ENCODE measurements at places on chromosomes 7 and 10.

DNA sequence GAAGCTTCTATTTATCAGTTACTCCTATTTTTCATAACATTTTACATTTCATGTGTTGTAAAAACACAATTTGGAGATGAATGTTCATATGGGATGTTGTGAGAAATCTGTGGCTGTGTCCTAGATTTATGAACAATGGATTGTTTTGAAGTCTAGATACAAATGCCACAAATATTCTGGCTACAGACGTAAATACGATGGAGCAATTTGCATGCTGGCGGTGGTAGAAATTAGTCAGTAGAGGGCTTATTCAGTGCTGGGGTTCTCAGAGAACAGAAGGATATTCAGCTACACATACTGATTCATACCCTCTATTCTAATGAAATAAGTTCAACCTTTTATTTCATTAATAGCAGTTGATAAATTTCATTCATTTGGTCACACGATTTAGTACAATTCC lies 48.8 kb downstream of the PLPP4 start:
- DNase-seq: no peak

- DNase-seq: peak; percentile 36
Observed at GRCh38 chr7:151756076-151756731, 120.7 kb downstream of the PRKAG2 start.

GRCh38 chr7:78223598-78223997 lies 425.0 kb downstream of the PHTF2 start:
- DNase-seq: no peak

DNA sequence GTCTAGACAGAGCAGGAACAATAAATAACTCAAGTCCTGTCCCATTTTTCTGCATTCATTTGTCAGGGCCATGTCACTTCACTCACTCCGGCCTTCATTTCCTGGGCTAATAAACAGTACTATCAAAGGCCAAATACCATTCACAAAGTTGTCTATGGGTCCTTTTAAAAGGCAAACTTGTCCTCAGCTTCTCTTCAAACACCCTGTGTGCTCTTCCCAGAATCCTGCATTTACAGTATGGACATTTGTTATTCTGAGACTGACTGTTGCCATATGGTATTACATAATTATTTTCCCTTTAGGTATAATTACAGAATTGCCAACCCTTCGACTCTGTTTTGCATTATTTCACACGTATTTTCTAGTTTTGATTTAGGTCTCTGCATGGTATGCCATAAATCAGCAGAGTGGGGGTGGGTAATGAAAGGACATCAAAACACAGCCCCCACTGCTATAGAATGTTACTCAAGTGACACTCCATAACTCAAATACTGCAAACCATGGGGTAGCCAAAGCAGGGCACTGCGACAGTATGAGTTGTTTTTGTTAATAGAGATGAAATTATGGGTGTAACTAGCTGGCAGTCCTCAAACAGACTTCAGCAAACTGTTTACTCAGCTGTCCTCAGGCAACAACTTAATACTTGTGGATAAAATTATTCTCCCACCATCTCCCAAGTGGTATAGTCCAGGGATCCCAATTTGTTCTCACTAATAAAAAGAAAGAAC lies 183.7 kb downstream of the TRIL start:
- DNase-seq: no peak

GRCh38 chr7:88307412-88307811 lies 718 bp upstream of the STEAP4 start:
- no peak for DNase-seq

DNA sequence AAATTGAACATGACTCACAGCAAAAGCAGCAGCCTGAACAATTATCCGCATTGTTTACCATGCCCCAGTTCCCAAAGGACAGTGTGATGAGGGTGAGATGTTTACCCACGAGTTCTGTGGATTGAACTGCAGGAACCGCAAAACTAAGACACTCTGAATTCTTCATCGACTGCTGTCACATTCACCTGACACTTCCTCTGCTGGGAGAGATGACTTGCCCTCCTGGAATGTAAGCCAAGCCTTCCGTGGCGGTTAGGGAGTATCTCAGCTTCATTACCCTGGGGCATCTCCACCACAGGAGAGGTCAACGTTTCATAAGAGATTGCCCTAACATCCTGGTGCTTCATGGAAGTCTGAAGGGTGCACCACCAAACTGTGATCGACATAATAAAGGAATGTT lies 374.6 kb upstream of the ADARB2 start:
- DNase-seq: peak; percentile 27

DNA sequence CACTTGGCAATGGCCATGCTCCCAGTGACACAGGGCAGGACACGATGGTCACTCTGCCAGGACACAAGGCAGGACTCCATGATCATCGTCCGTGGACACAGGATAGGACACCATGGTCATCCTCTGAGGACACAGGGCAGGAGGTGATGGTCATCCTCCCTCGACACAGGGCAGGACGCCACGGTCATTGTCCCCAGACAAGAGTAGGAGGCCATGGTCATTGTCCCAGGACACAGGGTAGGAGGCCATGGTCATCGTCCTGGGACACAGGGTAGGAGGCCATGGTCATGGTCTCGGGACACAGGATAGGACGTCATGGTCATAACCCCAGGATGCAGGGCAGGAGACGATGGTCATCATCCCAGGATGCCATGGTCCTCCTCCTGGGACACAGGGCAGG lies 289.2 kb downstream of the TCERG1L start:
- DNase-seq: no peak

GRCh38 chr7:289756-290553 lies at the start of gene FOXL3:
Gene FOXL3 (plus strand): TSS chr7:290170. CDS start chr7:290170, 0 bp downstream.
- DNase-seq: no peak

- peak; percentile 55 for DNase-seq
Observed at GRCh38 chr10:97596101-97597082, 6.9 kb downstream of the C10orf62 start.

DNA sequence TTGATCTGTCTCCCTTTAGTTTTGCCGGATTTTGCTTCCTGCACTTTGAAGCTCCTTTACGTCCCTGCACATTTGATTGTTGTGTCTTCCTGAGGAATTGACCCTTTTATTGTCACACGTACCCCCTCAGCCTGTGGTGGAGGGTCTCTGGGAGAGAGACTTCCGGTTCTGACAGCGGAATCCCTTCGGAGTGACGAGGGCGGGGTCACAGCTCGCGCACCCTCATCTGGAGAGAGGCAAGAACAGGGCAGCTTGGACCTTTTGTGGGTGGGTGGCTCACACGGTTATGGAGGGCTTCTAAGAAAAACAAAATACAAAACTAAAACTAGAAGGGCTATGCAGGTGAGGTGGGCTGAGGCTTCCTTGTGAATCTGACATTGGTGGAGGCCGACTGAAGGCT lies 26.0 kb downstream of the AMZ1 start:
- no peak for DNase-seq

DNA sequence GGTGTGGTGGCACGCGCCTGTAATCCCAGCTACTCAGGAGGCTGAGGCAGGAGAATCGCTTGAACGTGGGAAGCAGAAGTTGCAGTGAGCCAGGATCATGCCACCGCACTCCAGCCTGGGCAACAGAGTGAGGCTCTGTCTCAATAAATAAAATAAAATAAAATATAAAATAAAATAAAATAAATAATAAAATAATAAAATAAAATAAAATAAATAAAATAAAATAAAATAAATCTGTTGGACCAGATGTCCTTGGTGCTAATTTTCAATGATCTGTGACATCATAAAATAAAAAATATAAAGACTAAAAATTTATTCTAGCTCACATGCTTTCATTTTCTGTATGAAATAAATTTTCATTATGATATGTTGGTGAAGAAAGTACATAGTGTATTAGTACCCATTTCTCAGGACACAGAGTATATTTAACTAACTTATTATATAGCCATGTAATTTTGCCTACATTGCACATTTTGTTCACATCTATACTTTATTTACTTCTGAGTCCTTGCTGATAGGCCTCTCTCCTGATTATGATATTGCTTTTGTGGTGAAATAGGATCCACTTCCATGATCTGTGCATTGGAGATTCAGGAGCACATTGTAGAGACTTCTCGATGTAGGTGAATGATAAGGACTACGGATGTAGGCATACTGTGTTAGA lies 17.8 kb upstream of the HERPUD2 start:
- DNase-seq: no peak

- DNase-seq: no peak
Observed at GRCh38 chr10:67327626-67328535, 368.1 kb downstream of the CTNNA3 start.

DNA sequence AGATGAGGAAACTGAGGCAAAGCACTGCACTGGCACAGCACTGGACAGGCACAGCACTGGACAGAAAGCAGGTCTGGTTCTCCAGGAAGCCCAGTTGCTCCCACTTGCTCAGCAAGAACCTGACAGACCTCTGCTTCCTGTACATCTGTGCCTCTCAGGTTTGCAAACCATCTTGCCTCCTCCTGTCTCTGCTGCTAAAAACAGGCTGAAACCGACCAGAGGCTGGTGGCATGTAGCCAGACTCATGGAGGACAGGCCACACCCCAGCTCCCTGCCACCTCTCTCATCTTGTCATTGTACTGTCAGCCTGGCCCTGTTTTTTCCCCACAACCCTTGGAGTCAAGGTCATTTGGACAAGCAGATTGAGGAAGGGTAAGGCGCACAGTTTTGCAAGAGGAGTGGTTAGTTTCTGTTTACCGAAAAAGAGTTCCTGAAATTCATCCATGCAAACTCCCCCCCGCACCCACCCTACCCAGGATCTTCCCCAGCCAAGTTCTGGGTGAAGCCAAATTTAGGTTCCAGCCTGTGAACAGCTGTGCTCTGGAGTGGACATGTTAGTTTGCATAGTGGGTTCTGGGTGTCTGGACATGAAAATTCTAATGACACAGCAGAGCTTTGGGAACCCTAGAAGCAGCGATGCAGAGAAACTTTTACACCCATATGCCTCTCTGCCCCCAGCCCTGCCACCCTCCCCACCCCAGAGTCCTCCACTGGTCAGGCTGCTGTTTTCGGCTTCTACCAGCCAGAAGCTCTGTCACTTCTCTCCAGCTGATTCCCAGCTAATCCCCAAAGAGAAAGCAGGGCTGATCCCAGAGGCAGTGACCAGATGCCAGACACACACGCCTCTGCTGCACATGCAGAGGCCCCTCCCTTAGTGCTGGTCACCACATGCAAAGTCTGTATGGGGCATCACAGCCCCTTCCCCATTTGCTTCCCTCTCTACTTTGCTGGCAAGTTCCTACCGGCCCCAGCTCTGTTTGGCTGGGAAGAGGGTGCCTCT lies 8.5 kb upstream of the C10orf105 start:
- DNase-seq: no peak

- DNase-seq: no peak
Observed at GRCh38 chr7:86008898-86009297, 634.8 kb upstream of the GRM3 start.

GRCh38 chr7:107891636-107892366 lies 818 bp downstream of the DLD start:
- DNase-seq: no peak

DNA sequence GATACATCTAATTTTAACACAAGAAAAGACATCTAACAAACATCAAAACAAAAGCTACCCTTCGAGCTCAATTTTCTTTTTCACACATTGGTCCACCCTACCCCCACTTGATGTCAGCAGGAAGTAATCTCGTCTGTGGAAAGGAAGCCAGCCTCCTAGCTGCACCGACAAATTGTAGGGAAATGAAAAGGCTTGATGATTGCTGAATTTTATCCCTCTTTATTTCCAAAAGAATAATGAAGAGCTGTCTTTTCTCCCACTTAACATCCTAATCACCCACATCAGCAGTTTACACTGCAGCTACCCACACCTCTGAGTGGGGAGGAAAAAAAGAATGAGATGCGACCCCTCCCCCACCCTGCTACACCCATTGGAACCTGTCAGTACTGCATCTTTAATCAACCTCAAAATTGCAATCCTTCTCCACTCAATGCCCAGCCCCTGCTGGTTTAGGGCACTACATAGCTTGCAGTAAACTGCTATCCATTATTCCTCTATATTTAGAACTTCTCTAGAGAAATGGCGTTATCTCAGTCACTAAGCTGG lies 10.6 kb upstream of the CPVL start:
- DNase-seq: no peak

DNA sequence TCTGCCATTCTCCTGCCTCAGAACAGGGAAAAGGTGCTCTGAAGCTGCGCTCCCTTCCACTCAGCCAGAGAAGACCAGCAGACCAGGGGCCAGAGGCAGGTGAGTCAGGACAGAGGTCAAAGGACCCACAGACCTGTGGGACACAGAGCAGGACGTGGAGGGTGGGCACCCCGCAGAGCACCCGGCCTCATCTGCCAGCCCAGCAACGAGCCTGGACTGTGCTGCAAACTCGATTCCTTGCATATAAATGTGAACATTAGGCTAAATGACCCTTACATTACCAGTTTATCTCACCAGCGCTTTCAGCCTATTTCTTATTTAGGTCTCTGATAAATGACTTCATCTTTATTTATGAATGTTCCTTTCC lies 50.1 kb downstream of the PTPRN2 start:
- DNase-seq: no peak

GRCh38 chr10:130416334-130417150 lies 280.4 kb downstream of the GLRX3 start:
- no peak for DNase-seq

GRCh38 chr7:133735222-133735621 lies 391.9 kb upstream of the LRGUK start:
- DNase-seq: no peak

DNA sequence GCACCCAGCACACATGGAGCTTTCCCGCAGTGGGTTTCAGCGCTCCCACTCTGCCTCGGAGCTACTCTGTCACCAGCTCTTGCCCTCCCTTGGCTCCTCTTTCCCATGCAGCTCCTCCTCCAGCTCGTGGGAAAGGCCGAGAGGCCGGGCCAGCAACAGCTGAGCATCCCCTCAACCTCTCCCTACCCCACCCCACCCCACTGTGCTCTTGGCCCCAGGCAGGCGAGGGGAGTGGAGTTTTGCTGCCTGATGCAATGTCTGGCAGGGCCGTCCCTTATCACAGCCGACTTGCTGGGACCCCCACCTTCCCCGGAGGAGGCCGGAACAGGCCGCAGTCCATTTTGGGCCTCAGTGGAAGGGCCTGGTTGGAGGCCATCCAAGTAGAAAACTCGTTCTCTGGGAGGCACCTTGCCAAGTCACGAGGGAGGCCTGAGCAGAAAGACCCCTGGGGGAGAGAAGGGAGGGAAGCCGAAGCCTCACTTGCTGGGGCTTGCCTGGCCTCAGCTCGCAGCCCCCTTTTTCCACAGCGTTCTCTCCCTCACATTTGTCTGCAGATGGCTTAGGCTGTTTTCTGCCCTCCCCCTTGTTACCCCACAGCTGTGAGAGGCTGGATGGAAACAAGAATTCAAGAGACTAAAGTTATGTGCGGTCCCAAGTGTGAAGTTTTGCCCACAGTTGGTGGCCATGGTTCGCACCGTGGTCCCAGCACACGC lies 35.3 kb downstream of the CHST3 start:
- DNase-seq: no peak

GRCh38 chr10:60459701-60460457 lies 70.2 kb upstream of the ANK3 start:
- no peak for DNase-seq

GRCh38 chr10:36170142-36170719 lies 528.1 kb upstream of the FZD8 start:
- no peak for DNase-seq

GRCh38 chr7:1713502-1714484 lies 43.7 kb downstream of the ELFN1 start:
- DNase-seq: peak; percentile 72

- DNase-seq: peak; percentile 30
Observed at GRCh38 chr10:48390933-48391845, 84.7 kb downstream of the MAPK8 start.

Measured in SW480 (cell line).